ENCODE measurements at places on chromosomes 13 and 19.

- DNase-seq, result peak; percentile 85
Observed at GRCh38 chr19:3548606-3549005, 8.8 kb downstream of the MFSD12 start.

GRCh38 chr19:55258476-55258827, 365 bp downstream of the PPP6R1 start:
- no peak for DNase-seq

GRCh38 chr13:77660841-77661250, 36.6 kb upstream of the SLAIN1 start:
- DNase-seq, result no peak

DNA sequence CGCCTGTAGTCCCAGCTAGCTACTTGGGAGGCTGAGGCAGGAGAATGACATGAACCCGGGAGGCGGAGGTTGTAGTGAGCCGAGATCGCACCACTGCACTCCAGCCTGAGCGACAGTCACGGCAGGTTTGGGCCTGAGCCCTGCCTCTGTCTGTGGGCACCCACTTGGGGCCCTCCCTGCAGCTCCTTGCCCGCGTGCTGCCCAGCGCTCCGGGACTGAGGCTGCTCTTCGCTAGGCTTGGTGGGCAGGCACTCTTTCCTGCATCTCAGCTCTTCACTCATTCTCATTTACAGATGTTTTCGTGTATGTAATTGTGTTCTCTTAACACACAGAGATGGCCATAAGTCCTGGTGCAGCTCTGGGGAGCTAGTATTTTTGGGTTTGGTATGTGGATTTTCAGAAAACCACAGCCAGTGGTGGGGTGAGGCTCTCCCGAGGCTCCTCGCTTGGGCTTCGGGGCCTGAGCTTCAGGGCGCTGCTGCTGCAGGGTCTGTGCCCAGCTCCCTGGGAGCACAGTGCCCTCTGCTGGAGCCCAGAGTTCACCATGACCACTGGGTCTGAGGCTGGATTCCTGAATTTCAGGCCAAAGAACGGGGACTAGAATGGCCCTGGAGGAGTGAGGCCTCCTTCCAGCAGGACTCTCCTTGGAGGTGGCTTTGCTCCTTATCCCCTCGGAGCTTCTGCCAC, 15.2 kb downstream of the UPF1 start:
- peak; percentile 67 for DNase-seq

- no peak for DNase-seq
Observed at GRCh38 chr19:1169921-1170885, 3.9 kb downstream of the SBNO2 start.

DNA sequence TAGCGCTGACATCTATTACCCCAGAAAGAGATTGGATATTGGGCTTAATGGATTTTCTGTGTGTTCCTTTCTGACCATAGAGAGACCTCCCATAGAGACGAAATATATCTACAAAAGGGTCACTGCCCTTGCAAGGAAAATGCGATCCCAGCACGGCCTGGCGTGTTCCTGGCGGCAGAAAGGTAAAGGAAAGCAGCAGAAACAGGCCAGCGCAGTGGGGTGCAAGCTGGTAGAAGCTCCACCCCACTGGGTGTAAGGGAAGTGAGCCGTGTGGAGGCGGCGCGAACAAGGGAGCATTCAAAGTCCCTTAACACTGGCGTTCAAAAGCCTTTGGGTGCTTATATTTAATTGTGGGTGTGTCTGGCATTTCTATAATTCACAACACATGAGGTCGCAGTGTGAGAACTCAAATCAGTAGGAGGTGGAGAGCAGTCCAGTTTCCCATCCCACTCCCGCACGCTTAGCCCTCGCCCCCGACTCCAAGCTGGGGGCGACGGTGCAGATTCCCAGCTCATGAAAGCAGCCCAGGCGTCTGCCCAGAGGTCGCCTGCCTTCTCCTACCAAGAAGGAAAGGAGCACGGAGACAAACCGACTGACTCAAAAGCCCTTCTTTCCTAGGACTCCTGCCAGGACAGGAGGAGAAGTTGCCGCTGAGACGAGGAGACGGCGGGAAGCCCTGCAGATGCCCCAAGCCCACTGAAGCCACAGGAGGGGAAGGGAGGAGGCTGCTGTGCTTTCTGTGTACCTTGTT, 478.4 kb downstream of the FOXO1 start:
- DNase-seq, result no peak

All from HL-60 (cell line).